ENCODE measurements at places on chromosomes 7 and 10. TPM values are rescaled to one million over a fixed set of nuclear protein-coding genes. Genes with fewer than 3 reads are reported as not detected.

PRTFDC1 gene
- 22.1 TPM for total RNA-seq

SLC18A3 gene
- not detected for total RNA-seq

PRLHR gene
- total RNA-seq: not detected

CHCHD1 gene
- total RNA-seq: 10.0 TPM

MACROH2A2 gene
- total RNA-seq: 11.8 TPM

LRIT1 gene
- total RNA-seq: not detected

PDZD7 gene
- total RNA-seq: 1.5 TPM

SPDYE8 gene
- not detected for total RNA-seq

ODAD2 gene
- 0.49 TPM for total RNA-seq

SPDYE9 gene
- total RNA-seq: not detected

NPY4R2 gene
- 0.16 TPM for total RNA-seq

LRMDA gene
- 1.5 TPM for total RNA-seq

NEURL1 gene
- total RNA-seq: 0.16 TPM

CTTNBP2 gene
- 0.32 TPM for total RNA-seq

NUTM2E gene
- not detected for total RNA-seq

TAS2R41 gene
- total RNA-seq: 0.49 TPM

FOXP2 gene
- 13.1 TPM for total RNA-seq

ANLN gene
- 17.0 TPM for total RNA-seq

FEZF1 gene
- total RNA-seq: not detected

TNKS2 gene
- total RNA-seq: 55.0 TPM

GHRHR gene
- not detected for total RNA-seq

SERPINE1 gene
- total RNA-seq: 290 TPM

SLC35G1 gene
- 4.1 TPM for total RNA-seq

NKX2-3 gene
- not detected for total RNA-seq

DNMBP gene
- total RNA-seq: 20.9 TPM

DRGX gene
- total RNA-seq: not detected

NEUROG3 gene
- not detected for total RNA-seq

ZDHHC6 gene
- total RNA-seq: 18.0 TPM

SMARCD3 gene
- total RNA-seq: 52.7 TPM

BLNK gene
- not detected for total RNA-seq

CASD1 gene
- 14.6 TPM for total RNA-seq

SRPK2 gene
- total RNA-seq: 79.0 TPM

RAPGEF5 gene
- total RNA-seq: 0.49 TPM

WASHC2A gene
- 56.1 TPM for total RNA-seq

ZNF804B gene
- total RNA-seq: not detected

CLEC2L gene
- total RNA-seq: not detected

UCMA gene
- total RNA-seq: not detected

HOXA9 gene
- total RNA-seq: not detected

HOXA6 gene
- total RNA-seq: not detected

HKDC1 gene
- total RNA-seq: 0.16 TPM

CNNM1 gene
- 0.36 TPM for total RNA-seq

HDAC9 gene
- total RNA-seq: 13.0 TPM

ATOH7 gene
- not detected for total RNA-seq

MYO3A gene
- total RNA-seq: not detected

EIF5AL1 gene
- 0.49 TPM for total RNA-seq

Measured in hair follicle dermal papilla cell (primary cell).